Hematopoietic multipotent progenitor cell treated with erythropoietin and hydrocortisone succinate and interleukin-3 and kit ligand, for 17 days (in vitro differentiated cells): ENCODE measurements at places on chromosomes 11 and 22.
A peak's percentile ranks its signal among the peaks of the same experiment; 100 is the strongest.

GRCh38 chr11:2664376-2664775 lies 35.4 kb downstream of the KCNQ1OT1 start:
- DNase-seq, result no peak

- no peak for DNase-seq
These were observed 12.6 kb upstream of the GDPD5 start for GRCh38 chr11:75538150-75538942.

DNA sequence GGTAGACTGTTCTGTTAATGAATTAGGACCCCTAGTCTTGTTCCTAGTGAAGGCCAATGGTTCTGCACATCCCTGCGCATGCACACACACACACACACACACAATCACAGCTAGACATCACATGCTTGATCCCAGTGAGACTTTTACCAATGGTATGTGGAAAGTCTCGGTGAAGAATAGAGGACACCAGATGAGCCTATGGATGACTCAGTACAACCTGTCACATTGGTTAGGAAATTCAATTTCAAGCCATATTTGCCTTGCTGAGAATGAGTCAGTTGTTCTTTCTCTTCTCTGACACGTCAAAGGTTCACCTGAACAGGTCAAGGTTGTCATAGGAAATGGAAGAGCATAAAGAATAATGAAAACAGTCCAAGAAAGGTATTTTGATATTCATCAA lies 122.0 kb downstream of the SLC17A6 start:
- DNase-seq, result no peak

GRCh38 chr22:36977947-36978660 lies 41.1 kb downstream of the TST start:
- DNase-seq, result peak; percentile 93

GRCh38 chr11:108727665-108728064 lies 62.8 kb downstream of the DDX10 start:
- no peak for DNase-seq

GRCh38 chr22:32752326-32752725 lies 49.2 kb upstream of the TIMP3 start:
- DNase-seq, result no peak

- no peak for DNase-seq
These were observed 886 bp upstream of the NIPSNAP1 start for GRCh38 chr22:29581799-29582198.

GRCh38 chr22:50306753-50307749 lies at the start of gene PLXNB2:
Gene PLXNB2 (minus strand): TSS chr22:50307646. CDS start chr22:50290584, 17,062 bp downstream.
- peak; percentile 54 for DNase-seq

GRCh38 chr11:2390725-2391151 lies 9.8 kb upstream of the TSSC4 start:
- peak; percentile 10 for DNase-seq

- no peak for DNase-seq
These were observed 20.6 kb downstream of the IGSF9B start for GRCh38 chr11:133936136-133936535.

DNA sequence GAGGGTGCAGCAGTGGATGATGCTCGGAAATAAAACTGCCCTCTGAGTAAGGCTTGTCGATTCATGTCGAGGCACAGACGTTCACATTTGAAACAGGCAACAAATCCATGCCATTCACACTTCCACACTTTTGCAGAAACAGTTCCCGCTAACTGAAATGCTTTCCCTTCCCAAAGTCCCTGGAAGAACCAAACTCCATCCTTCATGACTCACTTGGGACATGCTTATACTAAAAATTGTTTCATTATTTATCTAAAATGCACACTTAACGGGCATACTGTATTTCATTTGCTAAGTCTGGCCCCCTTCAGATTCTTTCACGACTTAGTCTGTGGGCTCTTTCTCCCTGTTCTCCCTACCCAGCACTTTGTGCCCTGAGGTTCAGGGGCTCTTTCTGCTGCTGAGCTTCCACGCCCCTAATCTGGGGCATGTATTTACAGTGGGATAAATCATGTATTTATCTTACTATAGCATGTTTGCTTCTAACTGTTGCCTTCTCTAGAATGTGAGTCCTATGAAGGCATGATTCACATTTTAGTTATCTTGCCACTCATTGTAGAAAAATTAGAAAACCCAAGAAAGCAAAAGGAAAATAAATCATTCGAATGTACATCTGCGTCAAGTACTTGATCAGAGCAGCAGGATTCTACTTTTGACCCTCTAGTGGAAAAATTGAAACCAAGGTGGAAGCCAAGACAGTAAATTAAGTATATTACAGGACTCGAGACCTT lies 12.5 kb downstream of the SCGB1A1 start:
- no peak for DNase-seq

DNA sequence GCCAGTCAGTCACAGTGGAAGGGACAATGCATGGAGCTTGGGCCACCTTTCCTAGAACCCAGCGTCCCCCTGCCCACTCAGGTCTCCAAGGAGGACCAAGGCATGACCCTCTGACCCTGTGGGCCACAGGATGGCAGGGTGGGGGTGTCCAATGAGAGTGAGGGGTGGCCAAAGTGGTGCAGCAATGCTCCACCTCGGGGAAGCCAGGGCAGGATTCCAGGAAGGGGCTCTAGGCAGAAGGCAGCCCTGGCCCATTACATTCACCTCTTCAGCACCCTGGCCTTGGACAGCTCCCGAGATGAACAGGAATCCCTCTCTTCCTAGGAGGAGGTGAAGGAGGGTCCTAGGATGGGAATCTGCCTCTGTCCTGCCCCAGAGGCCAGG lies 597.5 kb downstream of the BRD1 start:
- DNase-seq, result no peak

- no peak for DNase-seq
These were observed 213.9 kb upstream of the UBASH3B start for GRCh38 chr11:122441666-122442035.

GRCh38 chr11:121228851-121229250 lies 63.7 kb upstream of the SC5D start:
- DNase-seq, result no peak

- no peak for DNase-seq
These were observed 60.9 kb upstream of the HSPA8 start for GRCh38 chr11:123122852-123123251.

DNA sequence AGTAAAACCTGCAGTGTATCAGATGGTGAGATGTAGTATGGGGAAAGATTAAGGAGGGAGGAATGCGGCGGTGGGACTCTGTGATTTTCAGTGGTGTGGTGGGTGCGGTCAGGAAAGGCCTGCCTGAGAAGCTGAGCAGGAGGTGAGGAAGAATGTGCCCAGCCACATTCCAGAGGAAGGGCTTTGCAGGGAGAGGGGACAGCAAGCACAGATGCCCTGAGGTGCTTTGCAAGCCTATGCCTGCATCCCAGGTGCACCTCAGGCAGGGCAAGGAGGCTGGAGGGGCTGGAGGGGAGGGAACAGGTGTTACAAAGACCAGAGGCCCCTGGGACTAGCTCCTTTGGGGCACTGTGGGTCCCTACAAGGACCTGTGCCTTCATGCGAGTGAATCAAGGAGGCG lies 42.1 kb downstream of the MYO7A start:
- no peak for DNase-seq

GRCh38 chr11:102316346-102316904 lies 859 bp upstream of the BIRC3 start:
- no peak for DNase-seq

- DNase-seq, result no peak
These were observed 25.9 kb upstream of the LYVE1 start for GRCh38 chr11:10594407-10594806.

GRCh38 chr11:73852049-73852448 lies 24.6 kb downstream of the COA4 start:
- no peak for DNase-seq

GRCh38 chr11:34052608-34053160 lies 1.2 kb downstream of the CAPRIN1 start:
- no peak for DNase-seq

DNA sequence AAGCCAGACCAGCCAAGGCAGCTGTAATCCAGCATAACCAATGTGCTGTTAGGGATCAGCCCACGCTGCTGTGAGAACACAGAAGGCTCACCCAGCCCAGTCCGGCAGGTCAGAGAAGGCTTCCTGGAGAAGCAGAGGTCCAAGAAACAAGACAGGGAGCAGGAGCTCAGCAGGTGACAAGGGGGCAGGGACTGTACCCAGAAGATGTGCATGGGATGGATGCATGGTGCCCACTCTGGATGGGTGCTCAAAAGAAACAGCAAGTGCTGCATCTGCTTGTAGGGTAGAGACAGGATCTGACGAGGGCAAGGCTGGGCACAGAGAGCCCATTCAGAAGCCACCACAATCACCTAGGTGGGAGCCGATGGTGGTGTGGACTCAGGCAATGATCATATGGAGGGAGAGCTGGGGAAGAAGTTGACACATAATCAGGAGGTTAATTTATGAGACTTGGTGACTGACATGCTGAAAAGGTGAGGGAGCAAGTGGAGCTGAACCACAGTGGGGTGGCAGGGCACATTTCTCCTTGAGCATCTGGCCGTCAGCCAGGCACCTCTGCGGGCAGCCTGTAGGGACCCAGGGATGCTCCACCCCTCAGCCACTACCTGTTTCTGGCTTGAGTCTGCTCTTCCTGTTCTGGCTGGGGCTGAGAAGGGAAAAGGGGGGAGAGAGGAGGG lies 102.3 kb upstream of the DRD2 start:
- DNase-seq, result no peak

- DNase-seq, result no peak
These were observed 20.9 kb downstream of the BRSK2 start for GRCh38 chr11:1410366-1411291.

GRCh38 chr11:123904932-123905331 lies 3.0 kb downstream of the OR8D4 start:
- DNase-seq, result no peak

- no peak for DNase-seq
These were observed 15.4 kb upstream of the CHEK1 start for GRCh38 chr11:125609545-125609944.

DNA sequence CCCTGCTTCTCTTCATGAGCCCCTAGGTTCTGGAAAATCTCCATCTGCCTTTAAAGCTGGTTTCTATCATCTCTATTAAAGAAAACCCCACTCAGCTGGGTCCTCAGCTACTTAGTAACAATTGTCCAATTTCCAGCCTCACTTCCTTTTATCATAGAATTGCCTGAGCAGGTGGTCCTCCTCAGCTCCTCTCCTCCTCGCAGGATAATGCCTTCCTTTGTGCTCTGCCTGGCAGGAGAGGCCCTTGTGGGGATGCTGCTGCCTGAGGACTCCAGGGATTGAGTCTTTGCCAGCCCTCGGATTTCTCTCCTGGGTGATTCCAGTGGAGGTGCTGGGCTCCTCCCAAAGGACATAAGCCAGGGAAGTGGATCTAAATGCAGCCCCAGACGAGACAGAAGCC lies 448.3 kb downstream of the INSC start:
- no peak for DNase-seq

DNA sequence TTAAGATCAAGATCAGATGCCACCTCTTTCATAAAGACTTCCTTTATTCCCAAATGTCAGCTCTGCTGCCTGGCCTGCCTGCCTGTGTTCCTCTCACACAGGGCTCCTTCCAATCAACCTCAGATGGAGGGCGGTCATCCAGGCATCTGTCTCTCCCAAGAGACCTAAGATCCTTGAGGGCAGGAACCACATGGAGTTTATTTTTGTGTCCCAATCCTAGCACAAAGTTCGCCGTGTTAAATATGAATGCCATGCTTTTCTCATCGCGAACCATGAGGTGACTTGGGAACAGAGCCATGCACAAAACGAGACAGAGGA lies 72.7 kb upstream of the ARFGAP3 start:
- DNase-seq, result no peak

GRCh38 chr11:61647529-61647928 lies 32.7 kb upstream of the DAGLA start:
- DNase-seq, result no peak

DNA sequence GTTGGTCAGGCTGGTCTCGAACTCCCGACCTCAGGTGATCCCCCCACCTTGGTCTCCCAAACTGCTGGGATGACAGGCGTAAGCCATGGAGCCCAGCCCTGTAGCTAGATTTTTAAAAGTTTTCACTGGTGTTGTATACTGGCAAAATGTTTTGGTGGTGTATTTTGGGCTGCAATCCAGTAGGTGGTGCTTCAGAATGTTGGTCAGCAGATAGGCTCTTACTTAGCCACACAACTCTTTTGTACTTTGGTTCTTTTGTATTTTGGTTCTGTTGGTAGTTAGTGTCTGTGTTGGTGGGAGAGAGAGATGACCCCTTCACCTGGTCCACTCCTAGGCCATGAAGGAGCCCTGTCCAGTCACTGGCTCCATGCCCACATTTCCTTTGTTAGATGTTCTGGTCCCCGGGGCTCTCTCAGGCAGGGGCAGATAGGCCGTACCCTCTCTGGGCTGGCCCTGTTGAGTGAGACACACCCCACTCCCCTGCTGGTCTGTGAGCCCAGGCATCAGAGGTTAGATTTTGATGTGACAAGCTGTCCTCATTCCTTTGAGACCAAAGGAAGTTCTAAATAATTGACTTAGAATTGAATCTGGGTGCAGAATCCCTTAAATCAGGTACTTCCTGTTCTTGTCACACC lies 123.8 kb downstream of the DDX10 start:
- no peak for DNase-seq

- no peak for DNase-seq
These were observed 164.0 kb downstream of the MN1 start for GRCh38 chr22:27637604-27638003.

DNA sequence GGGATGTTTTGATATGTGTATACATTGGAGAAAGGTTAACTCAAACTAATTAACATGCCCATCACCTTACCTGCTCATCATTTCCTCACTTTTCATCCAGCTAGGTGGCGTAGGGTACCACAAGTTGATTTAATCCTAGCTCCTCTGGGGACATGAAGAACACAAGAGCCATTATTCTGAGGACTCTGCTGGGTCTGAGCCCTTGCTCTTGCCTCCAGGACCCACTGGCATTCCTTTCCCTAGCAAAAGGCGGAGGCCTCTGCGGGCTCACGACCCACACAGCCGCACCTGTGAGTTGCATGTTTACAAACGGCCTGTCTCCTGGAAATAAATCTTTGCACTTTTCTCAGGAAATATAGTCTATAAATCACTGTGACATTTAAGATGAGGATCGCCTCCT lies 871.9 kb downstream of the TBC1D22A start:
- DNase-seq, result no peak

GRCh38 chr11:93704237-93704636 lies 37.1 kb downstream of the TAF1D start:
- peak; percentile 11 for DNase-seq

DNA sequence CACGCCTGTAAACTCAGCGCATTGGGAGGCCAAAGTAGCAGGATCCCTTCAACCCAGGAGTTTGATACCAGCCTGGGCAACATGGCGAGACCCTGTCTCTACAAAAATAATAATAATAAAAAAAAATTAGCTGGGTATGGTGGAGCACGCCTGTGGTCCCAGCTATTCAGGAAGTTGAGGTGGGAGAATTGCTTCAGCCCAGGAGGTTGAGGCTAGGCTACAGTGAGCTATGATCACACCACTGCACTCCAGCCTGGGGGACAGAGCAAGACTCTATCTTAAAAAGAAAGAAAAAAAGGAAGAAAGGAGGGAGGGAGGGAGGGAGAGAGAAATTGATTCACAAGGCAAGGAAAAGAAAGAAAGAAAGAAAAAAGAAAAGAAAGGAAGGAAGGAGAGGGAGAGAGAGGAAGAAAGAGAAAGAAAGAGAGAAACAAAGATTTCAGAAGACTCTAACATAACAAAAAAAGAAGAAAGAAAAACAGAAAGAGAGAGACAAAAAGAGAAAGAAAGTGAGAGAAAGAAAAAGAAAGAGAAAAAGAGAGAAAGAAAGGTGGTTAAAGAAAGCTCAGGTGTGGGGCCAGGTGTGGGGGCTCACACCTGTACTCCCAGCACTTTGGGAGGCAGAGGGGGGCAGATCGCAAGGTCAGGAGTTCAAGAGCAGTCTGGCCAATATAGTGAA lies 37.3 kb upstream of the MYH9 start:
- DNase-seq, result no peak

GRCh38 chr11:75233754-75234172 lies 6.8 kb upstream of the TPBGL start:
- DNase-seq, result no peak

GRCh38 chr11:102763440-102763839 lies 17.0 kb downstream of the MMP10 start:
- DNase-seq, result no peak
